A549 treated with CORT108297 at 1 μM for 4 hours (cell line): ENCODE measurements at places on chromosomes 2 and 18. TPM values are rescaled to one million over a fixed set of nuclear protein-coding genes. Genes with fewer than 3 reads are reported as not detected.

PTPN18 gene
- 25.8 to 31.0 TPM (median 28.8 TPM) in 5 replicates for total RNA-seq

NEMP2 gene
- total RNA-seq = 4.9 to 9.6 TPM (median 7.5 TPM) in 5 replicates

RMND5A gene
- total RNA-seq = 20.3 to 25.3 TPM (median 23.0 TPM) in 5 replicates

GCA gene
- 5.4 to 7.0 TPM (median 5.9 TPM) in 5 replicates for total RNA-seq
